Vagina (tissue), 2 donors: ENCODE measurements at places on chromosomes 16 and 17.

DNA sequence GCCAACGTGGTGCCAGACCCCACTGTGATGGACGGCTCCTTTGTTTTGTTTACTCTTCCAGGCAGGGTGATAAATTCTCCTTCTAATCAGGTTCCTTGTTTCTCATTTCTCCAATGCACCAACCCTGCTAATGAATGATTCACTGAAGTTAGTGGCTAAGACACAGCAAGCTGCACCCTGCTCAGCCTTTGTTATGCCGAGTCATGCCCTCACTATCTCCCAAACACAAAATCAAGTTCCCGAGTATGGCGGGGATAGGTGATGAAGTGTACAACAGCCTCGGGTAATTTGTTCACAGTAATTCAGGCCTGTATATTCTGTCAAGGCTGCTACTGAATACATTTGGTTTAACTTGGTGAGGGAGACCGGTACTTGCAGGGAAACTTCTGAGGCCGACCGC, 83.8 kb upstream of the HS3ST4 start:
- DNase-seq: no peak

DNA sequence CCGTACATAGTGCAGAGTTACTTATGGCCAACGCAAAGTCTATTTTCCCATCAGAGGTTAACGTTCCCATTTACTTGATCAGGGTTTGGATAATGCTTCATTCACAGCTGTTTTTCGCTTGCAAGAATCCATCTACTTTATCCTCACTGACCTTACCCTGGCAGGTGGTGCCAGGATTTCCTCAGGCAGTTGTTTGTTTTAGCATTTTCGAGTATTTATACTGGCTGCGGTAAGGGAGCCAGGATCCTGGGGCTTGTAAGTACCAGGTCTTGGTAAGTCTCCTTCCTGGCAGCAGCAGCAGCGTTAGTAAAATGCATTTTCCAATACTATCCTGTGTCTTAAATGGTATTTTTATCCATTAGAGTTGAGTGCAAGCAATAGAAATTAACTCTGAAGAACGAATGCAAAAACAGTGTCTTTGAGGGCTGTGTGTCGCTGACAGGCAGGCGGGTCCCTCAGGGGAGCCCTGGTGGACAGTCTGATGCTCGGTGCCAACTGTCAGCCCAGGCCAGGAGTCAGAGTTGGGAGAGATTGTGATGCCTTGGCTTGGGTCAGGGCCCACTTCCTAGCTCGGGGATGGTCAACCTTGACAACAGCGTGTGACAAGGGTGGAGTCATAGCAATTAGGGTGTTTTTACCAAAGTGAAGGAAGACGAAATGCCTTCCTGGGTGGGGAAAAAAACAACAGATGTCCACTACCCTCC, 92.4 kb upstream of the HSBP1 start:
- DNase-seq: no peak

DNA sequence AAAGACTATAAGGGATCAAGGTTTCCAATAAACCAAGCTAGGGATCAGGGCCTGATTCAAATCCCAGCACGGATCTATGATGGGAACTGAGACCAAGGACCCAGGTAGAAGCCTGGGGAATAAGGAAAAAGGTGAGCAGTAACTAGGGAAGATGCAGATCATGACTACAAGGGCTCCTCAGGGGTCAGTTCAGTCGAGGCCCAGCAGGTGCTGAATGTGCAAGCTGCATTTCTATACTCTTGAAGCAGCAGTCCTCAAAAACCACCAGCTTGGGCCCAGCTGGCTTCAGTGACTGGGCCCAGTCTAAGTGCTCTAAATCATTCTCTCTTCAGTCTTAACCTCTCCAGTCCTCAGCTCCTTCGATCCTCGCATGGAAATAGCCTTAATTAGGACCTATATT, 228.8 kb upstream of the AXIN2 start:
- no peak for DNase-seq

GRCh38 chr17:74243013-74243755, 29.8 kb downstream of the TTYH2 start:
- no peak for DNase-seq

DNA sequence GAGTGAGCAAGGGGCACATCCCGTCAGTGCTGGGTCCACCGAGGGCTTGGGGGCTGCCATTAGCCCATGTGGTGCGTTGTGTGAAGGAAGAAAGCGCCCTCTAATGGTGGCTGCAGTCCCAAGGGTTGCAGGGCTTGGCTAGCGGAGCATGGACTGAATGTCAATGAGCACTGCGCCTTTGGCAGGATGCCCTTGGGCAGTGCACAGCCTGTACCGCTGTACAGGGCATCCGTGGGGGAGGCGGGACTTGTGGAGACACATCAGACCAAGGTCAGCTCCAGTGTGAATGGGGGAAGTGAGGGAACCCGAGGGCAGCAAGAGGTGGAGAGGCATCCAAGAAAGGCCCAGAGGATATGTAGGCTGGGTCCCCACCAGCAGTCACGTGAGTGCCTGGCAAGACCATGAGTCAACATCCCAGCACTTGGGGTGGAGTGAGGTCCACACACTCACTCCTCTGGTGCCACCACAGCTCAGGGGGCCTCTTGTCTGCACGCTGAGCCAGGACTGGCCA, 75.5 kb upstream of the MED9 start:
- DNase-seq: no peak

DNA sequence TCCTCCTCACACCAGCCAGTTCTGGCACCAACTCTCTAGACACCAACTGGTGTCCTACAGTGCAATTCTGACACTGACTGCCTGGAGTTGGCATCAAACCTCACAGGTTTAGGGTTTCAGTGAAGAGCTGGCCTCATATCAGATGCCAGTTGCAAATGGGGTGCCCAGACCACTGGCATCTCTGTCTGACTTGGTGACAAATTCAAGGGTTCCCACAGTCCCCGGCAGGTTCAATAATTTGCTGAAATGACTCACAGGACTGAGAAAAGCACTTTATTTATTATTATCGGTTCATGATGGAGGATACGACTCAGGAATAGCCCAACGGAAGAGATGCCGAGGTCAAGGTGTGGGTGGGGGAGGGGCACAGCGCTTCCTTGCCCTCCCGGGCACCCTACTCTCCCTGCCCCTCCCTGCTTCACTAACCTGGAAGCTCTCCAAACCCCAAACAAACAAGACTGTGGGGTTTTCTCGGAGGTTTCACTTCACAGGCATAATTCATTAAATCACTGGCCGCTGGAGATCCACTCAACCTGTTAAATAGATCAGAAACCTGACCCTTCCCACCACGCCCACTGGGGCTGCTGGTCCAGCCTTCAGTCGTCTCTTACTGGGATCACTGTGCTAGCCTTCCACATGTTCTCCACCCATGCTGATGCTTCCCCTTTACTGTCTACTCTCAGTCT, 1.7 kb upstream of the NLRP1 start:
- DNase-seq: no peak
